ENCODE measurements at places on chromosomes 5 and 9.

DNA sequence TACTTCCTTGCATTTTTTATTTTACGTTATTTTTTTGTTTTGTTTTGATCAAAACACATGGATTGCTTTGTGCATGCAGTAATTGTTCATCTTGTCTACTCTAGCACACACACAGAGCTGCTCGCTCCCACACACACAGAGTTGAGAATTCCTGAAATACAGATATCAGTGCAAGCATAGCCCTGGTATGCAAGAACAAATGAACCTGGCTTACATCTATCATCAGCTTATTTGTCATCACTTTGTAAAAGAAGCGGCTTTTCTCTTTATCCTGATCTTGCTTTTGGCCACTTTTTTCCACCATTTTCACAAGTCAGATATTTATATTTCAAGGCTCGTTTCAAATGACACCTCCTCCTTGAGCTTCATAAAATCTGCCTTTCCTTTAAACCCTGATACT, 1435.7 kb downstream of the MAT2B start:
- no peak for DNase-seq

GRCh38 chr9:10773136-10773535, 160.3 kb upstream of the PTPRD start:
- DNase-seq = no peak

- DNase-seq = no peak
These were observed 49.3 kb downstream of the MLLT3 start for GRCh38 chr9:20573023-20573422.

DNA sequence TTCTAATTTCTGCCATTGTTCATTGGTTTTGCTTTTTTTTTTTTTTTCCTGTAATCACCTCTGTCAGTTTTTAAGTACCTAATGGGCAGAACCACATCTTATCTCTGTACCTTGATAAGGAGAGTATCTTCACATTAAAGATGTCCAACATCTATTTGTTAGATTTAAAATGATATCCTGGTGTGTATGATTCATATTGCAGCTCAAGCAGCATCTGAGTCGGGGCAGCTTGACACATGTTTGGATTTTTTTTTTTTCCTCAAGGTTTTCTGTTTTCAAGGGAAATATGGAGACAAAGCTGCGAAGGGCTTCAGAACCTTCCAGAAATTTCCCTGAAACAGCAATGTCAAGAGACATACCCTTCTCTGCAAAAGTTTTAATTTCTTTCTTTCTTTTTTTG, 164.7 kb downstream of the DOCK2 start:
- no peak for DNase-seq

GRCh38 chr9:78424299-78424698, 127.4 kb downstream of the PSAT1 start:
- DNase-seq = no peak

- no peak for DNase-seq
These were observed 5.4 kb upstream of the FOXB2 start for GRCh38 chr9:77013932-77014596.

DNA sequence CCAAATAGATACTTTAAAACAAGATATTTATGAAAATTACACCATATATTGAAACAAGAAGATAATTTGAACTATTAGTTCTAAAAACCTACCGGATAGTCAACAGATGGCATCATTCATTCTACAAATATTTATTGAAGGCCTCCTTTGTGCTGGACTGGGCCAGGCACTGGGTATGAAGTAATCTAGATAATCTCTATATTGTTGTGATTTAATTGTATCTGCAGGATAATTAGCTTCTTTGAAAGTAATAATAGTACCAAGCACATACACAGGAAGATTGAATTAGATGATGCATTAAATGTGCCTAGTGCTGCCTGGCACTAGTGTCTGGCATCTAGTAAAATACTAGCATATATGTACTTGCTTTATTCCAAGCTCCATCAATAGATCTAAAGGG, 735.2 kb upstream of the DMAC1 start:
- no peak for DNase-seq

GRCh38 chr5:99621772-99622681, 693.2 kb upstream of the CHD1 start:
- DNase-seq = no peak

GRCh38 chr9:72614067-72614466, 92.7 kb downstream of the TMC1 start:
- DNase-seq = no peak

- DNase-seq = peak; percentile 51
These were observed 28.5 kb downstream of the TSPAN17 start for GRCh38 chr5:176675676-176676360.

DNA sequence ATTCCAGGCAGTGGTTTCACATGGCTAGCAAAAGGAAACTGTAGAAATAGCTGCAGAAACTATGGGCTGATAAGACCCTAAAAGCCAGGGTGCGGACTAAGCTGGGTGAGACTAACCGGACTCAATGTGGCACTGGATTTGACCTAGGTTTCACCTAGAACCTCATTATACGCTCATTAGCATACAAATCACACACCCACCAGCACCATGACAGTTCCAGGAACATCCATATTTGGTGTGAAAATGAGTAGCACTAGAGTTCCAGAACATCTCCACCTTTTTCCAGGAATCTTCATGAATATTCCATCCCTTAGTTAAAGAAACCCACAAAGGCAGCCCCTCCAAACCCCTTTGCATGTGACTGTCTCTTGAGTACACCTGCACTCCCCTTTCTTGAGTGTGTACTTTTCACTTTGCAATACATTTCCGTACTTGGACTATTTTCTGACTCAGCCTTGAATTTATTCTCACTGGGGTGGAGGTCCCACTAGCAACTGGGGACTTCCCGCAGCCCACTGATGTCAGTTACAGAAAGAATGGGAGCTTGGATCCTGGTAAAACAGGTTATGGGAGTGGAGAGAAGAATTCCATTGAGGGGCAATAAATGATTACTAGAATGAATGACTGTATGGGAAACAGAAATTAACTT, 58.0 kb upstream of the SPATA31C2 start:
- no peak for DNase-seq

DNA sequence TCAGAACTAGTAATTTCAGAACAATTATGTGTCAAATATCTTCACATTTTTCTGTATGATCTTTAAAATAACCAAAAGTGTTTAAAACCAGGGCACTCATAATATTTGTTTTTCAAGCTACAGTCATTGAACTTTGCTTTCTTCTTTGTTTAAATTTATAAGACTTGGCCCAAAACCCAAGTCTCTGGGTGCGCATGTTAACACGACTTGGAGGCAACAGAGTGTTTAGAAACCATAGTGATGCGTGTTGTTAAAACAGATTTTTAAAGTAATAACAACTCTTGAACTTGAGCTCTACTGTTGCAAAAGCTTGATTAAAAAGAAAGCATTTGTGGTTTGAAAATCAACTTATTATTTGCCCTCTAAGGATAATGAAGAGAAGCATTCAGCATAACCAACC, 26.0 kb upstream of the GRIN3A start:
- DNase-seq = no peak

- no peak for DNase-seq
These were observed 384.6 kb downstream of the BRINP1 start for GRCh38 chr9:118984607-118985006.

DNA sequence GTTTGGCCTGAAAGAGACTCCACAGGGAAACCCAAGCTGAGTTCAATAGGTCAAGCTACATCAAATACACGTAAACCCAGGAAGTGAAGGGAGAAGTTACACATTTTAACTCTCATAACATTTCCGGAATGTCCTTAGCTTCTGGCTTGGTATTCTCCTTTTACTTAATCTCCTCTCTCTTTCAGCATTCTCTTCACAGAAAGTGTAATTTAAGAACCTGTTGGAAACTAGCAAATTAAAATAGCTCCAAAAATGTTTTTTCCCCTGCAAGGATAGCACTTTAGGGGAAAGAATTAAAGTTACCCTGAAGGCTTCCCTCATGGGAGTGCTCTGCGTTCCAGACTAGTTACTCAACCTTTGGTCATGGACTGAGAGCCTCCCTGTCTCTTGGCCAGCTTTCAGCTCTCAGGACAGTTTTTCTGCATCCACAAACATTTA, 292.7 kb upstream of the TARS1 start:
- DNase-seq = peak; percentile 95

GRCh38 chr5:94742852-94743251, 124.4 kb downstream of the SLF1 start:
- no peak for DNase-seq

DNA sequence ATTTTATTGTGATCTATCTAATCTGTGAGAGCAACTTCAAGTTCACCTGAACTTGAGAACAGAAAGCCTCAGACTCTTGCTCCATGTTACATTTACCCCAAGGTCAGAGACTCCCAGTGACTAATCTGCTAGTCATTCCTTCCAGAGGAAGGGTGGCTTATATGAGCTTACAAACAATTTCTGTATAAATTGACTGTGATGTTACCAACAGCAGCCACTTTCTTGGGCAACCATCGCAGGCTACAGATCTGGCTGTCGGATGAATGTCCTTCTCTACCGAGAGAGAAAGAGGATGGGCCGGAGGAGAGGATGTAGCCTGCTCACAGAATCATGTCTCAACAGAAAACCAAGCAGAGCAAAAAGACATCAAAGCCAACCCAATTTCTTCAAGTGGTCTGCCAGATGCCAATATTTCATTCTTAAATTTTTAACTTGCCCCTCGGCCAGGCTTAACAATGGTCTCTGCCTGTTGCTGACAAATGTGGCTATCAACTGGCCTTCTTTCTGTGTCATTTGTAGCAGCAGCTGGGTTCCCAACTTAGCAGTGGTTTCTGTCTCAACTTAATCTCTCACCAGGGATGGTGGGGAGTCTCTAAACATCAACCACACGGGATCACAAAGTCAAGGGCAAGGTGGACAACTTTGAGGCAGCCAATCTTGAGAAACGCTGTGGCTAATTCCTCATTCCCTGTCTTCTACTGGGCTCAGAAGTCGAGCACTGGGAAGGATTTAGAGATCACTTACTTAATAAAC, 81.3 kb downstream of the RAPGEF1 start:
- DNase-seq = peak; percentile 85

- no peak for DNase-seq
These were observed 43.3 kb downstream of the ACTL7B start for GRCh38 chr9:108812396-108813025.

DNA sequence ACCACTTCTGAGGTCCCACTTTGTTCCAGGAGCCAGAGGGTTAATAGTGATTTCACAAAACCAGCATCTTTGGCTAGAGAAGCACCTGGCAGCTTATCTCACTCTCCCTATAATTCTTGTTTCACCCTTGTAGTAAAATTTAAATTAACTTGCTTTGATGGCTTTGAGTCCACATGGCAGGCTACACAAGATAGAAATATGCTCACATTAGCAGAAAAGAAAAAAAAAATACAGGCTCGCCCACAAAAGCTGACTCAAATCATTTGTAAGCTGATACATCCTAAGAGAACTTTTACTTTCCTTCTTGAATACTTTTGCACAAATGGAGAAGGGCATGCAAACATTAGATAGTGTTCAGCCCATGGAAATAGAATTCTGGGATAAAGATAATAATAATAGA, 36.2 kb downstream of the TNFSF15 start:
- DNase-seq = peak; percentile 29

- peak; percentile 21 for DNase-seq
These were observed 2.5 kb downstream of the FST start for GRCh38 chr5:53482717-53483638.

- DNase-seq = no peak
These were observed 1.6 kb downstream of the REEP2 start for GRCh38 chr5:138440159-138441073.

DNA sequence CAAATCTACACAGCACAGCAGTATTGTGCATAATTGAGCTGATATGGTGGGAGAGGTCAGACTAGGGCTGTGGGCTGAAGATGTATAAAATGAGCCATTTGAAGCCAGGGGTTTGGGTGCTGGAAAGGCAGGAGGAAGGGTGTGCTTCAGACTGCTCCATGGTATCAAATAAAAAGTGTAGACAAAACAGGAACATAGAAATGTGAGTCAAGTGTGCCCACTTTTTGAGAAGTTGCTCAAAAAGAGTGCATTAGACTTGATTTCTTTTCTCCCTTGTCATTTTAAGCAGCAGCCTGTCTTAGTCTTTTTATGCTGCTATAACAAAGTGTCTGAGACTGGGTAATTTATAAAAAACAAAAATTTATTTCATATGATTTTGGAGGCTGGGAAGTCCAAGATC, 55.8 kb upstream of the ZFAND5 start:
- DNase-seq = no peak

GRCh38 chr9:81473206-81473605, 216.1 kb downstream of the TLE1 start:
- no peak for DNase-seq

DNA sequence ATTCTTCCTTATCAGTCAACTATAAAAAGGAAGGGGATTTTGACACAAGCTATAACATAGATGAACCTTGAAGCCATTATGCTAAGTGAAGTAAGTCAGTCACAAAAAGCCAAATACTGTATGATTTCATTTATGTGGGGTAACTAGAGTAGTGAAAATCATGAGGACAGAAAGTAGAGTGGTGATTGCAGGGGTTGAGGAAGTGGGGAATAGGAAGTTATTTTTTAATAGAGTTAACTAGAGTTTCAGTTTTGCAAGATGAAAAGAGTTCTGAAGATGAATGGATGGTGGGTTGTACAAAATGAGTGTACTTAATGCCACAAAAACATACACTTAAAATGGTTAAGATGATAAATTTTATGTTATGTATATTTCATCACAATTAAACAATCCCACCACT, 65.4 kb upstream of the FAM174A start:
- DNase-seq = no peak

DNA sequence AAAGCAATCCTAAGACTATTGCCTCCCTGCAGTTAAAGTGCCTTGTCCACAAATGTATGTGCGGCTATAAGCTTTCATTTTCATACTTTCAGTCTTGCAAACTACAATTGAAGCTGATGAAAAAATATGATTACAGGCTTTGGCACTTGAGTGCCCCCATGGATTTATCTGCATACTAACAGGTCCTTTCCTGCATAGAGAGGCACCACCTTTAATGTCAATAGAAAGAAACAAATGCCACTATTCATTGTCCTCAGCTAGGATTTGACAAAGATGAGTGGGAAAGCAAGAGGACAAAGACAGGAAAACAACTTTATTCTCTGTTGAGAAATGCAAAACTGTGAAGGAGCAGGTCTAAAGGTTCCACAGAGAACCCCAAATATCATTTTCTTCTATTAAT, 125.7 kb upstream of the PTGER4 start:
- DNase-seq = no peak

Data from fibroblast of skin of scalp (primary cell).